Epithelial cell of esophagus (primary cell): ENCODE measurements at places on chromosomes 16 and 17.

- no peak for DNase-seq
Observed at GRCh38 chr17:57363998-57364643, 107.8 kb downstream of the MSI2 start.

DNA sequence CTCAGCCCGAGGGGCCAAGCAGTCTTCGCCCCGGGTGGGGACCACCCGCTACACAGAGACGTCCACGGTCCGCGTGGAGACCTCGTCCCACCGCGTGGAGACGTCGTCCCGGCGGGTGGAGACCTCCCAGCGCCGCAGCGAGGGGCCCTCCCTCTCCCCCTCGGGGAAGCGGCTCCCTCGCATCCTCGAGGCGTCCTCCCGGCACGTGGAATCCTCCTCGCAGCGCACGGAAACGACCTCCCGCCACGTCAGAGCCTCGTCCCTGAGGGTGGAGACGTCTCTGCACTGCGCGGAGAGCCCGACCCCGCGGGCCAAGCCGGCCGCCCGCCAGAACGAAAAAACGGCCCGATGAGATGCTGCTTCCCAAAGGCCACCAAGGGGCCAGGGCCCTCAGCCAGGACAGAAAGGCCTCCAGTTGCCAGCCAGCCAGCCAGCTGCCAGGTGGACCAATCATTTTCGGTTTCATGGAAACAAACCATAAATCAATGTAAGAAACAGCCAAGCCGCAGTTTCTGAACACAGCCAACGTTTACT lies 424 bp downstream of the C17orf100 start:
- DNase-seq, result no peak

- no peak for DNase-seq
Observed at GRCh38 chr17:79131701-79132100, 57.1 kb downstream of the ENGASE start.

- no peak for DNase-seq
Observed at GRCh38 chr17:33403194-33403593, 110.1 kb upstream of the ASIC2 start.

GRCh38 chr16:82067042-82067803 lies 32.2 kb downstream of the HSD17B2 start:
- DNase-seq, result no peak

DNA sequence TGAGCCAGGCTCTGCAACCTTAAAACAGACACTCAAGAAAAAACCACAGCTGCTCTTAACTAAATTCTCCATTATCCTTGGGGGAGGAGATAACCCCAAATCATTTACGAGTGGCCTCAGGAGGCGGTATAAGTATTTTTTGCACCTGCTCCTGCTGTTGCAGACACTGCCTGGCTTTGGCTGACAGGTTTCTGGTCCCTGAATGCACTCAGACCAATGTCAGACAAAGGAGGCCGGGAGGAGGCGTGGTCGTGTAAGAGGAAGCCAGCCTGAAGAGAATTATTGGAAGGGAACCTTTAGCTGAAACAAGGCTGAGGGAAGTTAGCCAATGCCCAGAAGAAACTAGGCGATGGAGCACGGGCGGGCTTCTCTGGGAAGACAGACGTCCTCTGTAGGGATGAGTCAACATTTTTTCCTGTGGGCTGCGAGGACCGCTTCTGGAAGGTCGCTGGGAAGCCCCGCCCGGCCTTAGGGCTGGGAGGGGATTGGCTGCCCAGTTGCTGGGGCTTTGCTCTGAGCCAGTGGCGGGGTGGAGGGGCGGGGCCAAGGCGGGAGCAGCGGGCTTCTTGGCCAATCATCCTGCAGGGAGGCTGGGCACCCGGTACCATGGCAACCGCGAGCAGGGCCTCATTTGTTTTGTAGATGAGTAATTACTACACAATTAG lies 82.3 kb downstream of the CCDC182 start:
- DNase-seq, result peak; percentile 99

DNA sequence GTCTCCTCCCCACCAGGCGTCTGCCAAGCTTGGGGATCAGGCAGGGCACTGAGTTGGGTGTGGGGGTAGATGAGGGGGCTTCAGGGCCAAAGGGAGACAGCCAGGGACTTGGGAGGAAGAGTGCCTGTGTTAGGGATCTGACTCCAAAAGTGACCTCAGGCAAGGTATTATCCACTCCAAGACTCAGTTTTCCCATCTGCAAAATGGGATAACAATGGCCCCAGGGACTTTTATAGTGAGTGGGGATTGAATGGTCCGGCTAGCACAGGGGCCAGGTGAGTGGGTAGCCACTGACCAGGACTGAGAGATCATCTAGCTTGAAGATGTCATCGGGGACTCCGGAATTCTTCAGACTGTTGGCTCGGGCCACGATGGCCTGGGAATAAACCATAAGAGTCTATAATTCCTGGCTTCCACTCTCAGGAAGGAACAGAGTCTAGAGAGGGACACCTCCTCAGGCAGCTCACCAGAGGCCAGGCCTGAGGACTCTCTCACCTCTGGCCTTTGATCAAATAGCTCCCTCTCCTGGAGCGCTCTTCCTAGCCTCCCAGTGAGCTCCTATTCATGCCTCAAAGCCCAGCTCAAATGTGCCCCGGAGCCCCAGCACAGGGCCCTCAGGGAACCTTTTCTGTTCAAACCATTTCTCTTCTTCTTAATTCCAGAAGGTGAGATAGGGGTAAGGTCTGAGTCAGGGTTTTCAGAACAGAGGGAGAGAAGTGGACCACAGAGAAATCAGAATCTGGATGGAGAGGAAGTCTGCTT lies 3.5 kb downstream of the FLII start:
- DNase-seq, result no peak

- peak; percentile 73 for DNase-seq
Observed at GRCh38 chr17:75152922-75153779, 1.2 kb downstream of the JPT1 start.

GRCh38 chr17:7818746-7819645 lies 15.0 kb upstream of the KDM6B start:
- no peak for DNase-seq

- DNase-seq, result no peak
Observed at GRCh38 chr16:22648141-22648540, 137.4 kb downstream of the NPIPB5 start.

- no peak for DNase-seq
Observed at GRCh38 chr16:9908613-9909012, 273.6 kb downstream of the GRIN2A start.

GRCh38 chr17:18093616-18094408 lies 6.1 kb downstream of the DRG2 start:
- peak; percentile 87 for DNase-seq

- DNase-seq, result peak; percentile 85
Observed at GRCh38 chr16:27432558-27432957, 30.6 kb downstream of the IL21R start.

GRCh38 chr17:22304667-22305303 lies 612.5 kb downstream of the KCNJ18 start:
- DNase-seq, result no peak

DNA sequence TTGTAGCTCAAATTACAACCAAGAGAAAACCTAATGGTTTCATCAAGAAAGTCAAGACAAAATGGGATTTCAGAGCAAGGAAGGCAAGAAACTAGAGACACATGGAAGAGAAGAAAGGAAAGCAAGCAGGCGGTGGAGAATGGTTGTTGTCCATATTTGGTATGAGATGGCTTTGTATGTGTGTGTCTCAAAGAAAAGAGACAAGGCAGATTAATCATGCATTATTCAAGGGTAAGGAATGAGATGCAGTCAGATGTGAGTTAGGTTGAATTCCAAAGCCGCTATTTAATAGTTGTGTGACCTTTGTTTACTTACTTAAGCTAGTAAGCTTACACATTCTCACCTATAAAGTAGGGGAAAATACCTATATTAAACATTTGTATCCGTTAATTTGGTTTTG lies 1029.6 kb downstream of the CDH11 start:
- DNase-seq, result peak; percentile 85

GRCh38 chr16:56673921-56674320 lies 4.3 kb downstream of the MT1H start:
- peak; percentile 61 for DNase-seq

DNA sequence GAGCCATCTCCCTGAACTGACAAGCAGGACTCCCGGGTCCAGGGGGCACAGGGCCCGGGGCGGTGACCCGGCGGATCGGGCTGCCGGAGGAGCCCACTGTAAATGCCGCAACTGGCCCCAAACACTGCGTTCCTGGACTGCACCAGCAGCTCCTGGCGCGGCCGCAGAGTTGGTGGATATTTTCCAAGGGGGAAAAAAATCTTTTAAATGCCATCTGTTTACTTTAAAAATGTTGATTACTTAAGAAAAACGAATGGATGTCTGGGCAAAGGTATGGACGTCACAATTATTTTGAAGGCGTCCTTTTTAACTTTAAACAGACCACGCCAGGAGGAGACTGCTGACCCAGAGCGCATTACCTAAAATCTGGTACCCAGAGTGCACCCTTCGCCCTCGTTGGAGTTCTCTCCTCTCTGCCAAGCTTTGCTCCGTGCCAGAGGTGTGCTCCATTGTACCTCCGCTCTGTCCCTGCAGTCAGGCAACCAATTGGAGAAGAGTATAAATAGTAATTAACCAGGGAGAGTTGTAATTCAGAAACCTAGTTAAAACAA lies 3.4 kb downstream of the HS3ST3B1 start:
- DNase-seq, result no peak

DNA sequence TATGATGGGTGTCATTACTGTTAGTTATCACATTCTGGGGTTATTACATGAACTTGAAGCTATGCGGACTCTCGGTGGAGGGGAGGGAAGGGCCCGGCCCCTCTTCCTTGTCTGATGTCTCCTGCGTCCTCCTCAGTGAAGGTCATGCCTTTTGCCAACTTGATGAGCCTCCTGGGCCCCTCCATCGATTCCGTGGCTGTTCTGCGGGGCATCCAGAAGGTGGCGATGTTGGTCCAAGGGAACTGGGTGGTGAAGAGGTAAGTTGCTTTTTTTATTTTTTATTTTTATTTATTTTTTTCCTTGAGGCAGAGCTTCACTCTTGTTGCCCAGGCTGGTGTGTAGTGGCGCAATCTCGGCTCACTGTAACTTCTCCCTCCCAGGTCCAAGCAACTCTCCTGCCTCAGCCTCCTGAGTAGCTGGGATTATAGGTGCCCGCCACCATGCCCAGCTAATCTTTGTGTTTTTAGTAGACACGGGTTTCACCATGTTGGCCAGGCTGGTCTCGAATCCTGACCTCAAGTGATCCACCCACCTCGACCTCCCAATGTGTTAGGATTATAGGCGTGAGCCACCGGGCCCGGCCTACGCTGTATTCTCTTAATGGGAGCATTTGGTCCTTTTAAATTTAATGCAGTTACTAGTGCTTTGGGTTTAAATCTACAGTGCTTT lies 21.6 kb downstream of the POLR3E start:
- peak; percentile 55 for DNase-seq

GRCh38 chr17:73315471-73315870 lies 3.7 kb upstream of the CDC42EP4 start:
- DNase-seq, result peak; percentile 73

GRCh38 chr17:60277258-60277657 lies 114.7 kb downstream of the USP32 start:
- no peak for DNase-seq

- no peak for DNase-seq
Observed at GRCh38 chr16:89737341-89738071, 16.2 kb downstream of the ZNF276 start.

DNA sequence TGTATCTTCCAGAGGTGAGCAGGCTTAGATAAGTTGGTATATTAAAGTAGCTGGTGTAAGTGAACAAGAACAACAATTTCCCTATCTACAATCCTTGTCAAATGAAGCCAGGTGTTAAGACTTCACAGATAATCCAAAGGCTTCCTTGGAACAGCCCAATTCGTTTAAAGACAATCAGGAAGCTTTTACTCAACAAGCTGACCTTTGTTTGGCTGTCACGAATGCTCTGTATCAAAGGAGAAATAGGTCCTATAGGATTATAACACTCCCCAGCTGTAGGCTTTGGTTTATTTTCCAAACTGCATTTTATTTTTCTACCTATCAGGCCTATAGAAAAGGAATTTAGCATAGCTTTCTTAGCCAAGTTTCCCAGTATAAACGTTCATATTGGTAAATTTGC lies 766.5 kb upstream of the GOT2 start:
- no peak for DNase-seq

DNA sequence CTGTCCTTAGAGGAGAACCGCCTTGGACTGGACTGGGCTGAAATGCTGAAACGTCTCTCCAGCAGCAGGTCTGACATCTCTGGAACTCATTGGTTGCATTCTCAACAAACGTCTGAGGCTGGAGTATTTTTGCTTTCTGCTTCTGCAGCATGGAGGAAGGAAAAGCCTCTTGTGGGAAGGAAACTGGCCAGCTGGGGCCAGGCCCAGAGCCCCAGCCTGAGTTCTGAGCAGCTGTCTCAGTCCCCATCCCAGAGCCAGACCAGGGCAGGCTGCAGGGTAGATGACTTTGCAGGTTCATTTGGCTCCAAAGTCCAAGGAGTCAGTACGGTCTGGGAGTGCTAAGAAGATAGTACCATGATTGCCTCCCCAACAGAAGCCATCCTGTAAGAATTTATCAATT lies 18.3 kb downstream of the TEKT3 start:
- DNase-seq, result no peak

DNA sequence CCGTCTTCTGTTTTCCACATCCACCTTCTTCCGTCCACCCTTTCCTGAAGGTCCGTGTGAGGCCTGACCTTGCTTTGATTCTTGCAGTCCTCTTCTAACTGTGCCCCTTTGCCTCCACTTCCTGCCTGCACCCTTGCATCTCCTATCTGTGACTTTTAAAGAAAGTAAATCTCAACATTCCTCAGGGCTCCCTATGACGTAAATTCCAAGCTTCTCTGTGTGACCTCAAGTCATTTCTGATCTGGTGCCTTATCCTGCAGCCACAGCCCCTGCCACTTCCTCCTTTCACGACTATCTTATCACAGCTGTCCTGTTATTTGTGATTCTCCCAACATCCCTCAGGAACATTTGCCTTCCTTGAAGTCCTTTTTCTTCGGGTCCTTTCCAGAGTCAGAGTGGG lies 520.5 kb downstream of the CDH13 start:
- DNase-seq, result no peak

- no peak for DNase-seq
Observed at GRCh38 chr17:32880671-32881453, 3.9 kb upstream of the MYO1D start.

- peak; percentile 89 for DNase-seq
Observed at GRCh38 chr17:73271072-73271471, 9.4 kb upstream of the CPSF4L start.
